ENCODE measurements at places on chromosomes 13 and 19.

- no peak for DNase-seq
Observed at GRCh38 chr13:33723365-33723764, 94.6 kb upstream of the RFC3 start.

GRCh38 chr13:38661010-38661675, 25.7 kb upstream of the FREM2 start:
- DNase-seq = no peak

- no peak for DNase-seq
Observed at GRCh38 chr13:87684850-87685742, 13.9 kb downstream of the SLITRK5 start.

- no peak for DNase-seq
Observed at GRCh38 chr13:24663586-24663985, 16.6 kb upstream of the ATP12A start.

DNA sequence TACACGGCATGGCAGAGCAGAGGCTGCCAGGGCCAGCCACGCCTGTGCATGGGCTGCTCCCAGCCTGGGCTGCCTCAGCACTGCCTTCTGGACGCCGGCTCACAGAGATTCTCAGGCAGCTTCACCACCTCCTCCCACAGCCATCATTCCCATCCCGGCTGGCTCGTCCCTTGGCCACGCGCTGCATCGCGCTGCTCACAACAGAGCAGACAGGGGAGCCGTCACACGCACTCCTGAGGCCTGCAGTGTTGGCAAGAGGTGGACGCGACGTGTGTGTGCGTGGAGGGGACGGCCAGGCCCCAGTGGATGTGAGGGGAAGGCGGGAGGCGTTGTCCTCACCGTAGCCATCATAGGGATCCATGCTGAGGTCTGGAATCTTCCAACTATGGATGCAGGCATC, 7.6 kb upstream of the PRKD2 start:
- no peak for DNase-seq

DNA sequence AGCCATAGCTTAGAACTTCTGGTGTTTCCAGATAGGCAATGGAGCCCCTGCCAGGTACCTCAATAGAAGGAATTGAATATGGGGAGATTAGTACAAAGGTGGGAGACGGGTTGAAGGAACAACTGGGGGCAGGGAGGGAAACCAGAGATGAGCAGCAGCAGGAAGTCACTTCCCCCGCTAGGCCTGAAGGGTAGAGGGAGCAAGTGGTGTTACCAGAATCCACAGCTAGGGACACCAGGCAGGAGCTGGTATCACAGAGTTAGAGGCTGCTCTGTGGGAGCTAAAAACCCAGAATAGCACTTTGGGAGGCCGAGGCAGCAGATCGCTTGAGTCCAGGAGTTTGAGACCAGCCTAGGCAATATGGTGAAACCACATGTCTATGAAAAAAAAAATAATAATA, 15.3 kb upstream of the HNRNPUL1 start:
- no peak for DNase-seq

DNA sequence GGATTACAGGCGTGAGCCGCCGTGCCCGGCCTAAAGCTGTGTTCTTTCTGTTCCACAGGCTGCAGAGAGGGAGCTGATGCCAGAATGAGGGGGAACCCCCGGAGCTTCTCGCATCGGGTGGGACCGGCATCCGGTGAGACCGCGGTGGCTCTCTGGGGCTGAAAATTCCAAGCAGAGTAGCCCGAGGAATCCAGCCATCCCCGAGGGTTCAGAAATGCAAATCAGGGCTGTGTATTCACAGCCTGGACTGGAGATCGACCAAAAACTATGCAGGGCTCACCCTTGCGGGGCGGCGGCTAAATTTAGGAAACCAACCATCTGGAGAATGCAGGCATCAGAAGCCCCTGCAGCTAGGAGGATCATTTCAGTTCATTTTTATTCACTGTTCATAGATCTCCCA, 99.2 kb downstream of the GNG7 start:
- no peak for DNase-seq

DNA sequence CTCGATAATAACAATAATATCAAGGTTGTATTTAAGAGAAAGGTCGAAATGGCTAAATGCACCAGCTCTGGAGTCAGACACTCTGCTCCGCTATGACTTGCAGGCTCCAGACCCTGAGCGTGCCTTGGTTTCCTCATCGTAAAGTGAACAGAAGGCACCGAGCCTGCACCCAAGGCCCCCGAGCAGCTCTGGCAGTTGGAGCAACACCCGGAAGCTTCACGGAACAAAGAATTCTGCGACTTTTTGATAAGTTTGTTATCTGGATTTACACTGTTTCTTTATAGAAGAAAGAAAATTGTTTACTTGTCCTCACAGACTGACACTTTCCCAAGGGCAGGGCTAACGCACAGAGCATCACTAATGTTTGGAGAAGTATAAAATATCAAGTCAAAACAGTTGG, 4.4 kb downstream of the GRTP1 start:
- DNase-seq = no peak

DNA sequence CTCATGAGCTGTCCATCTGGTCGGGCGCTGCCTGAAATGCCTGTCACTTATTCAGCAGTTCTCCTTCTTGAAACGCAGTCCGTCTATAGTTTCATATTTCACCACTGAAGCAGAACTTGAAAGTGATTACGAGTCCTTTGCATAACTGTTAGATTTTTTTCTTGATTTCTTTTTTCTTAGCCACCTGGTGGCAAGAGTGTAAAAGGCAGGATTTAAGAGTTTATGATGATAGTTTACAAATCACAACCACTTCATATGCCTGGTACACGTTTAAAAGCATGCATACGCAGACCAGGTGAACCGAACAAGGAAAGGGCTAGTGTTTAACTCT, 45.8 kb downstream of the GGACT start:
- DNase-seq = peak; percentile 34

DNA sequence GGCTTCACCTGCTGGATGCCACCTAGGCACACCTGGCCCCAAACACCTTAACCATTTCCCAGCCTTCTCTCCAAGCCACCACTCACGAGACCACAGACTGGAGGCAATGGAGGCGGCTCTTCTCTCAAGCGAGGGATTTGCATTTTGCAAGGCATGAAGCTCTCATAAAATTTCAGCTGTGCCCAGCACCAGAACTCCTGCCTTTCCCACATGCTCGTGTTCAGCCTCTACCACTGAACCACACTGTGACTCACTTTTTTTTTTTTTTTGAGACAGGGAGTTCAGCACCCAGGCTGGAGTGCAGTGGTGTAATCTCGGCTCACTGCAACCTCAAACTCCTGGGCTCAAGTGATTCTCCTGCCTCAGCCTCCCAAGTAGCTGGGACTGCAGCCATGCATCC, 10.6 kb downstream of the NANOS3 start:
- no peak for DNase-seq

GRCh38 chr13:42109957-42110356, 61.5 kb downstream of the DGKH start:
- no peak for DNase-seq

GRCh38 chr13:109733550-109733949, 52.8 kb downstream of the IRS2 start:
- DNase-seq = no peak

DNA sequence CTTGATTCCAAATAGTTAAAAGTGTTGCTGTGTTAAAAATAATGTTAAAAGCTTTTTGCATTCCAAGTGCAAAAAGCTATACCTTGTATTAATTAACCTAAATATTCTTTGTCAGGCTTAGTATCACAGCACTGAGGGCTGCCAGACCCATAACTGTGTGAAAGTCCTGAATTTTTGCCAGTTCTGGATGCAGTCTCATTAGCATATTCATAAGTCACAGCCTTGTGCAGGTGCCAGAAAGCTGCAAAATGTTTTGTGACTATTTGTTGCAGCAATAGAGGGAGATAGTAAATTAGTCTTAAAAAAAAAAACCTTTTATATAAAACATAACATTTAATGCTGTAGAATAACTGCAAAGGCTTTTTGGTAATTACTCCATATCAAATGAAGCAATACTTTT, 56.6 kb downstream of the SLITRK1 start:
- no peak for DNase-seq

DNA sequence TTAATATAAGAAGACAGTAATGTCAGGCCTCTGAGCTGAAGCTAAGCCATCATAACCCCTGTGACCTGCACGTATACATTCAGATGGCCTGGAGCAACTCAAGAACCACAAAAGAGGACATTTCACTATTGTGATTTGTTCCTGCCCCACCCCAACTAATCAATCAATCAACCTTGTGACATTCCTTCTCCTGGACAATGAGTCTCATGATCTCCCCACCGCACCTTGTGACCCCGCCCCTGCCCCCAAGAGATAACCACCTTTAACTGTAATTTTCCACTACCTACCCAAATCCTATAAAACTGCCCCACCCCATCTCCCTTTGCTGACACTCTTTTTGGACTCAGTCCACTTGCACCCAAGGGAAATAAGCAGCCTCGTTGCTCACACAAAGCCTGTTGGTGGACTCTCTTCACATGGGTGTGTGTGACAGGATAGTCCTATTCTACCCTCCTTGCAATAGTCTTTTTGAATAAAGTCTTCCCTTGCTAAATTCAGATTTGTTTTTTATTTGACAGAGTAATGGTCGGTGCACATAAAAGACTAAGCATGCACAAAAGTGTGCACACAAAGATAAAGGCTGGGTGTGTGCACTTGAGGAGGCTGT, 14.0 kb downstream of the CD70 start:
- no peak for DNase-seq

- no peak for DNase-seq
Observed at GRCh38 chr13:41720839-41721561, 239.9 kb downstream of the VWA8 start.

- DNase-seq = no peak
Observed at GRCh38 chr13:23146006-23146405, 34.8 kb upstream of the SGCG start.

- DNase-seq = no peak
Observed at GRCh38 chr19:6138066-6138465, 2.6 kb downstream of the ACSBG2 start.

GRCh38 chr19:1214299-1214861, 8.8 kb downstream of the STK11 start:
- DNase-seq = no peak

DNA sequence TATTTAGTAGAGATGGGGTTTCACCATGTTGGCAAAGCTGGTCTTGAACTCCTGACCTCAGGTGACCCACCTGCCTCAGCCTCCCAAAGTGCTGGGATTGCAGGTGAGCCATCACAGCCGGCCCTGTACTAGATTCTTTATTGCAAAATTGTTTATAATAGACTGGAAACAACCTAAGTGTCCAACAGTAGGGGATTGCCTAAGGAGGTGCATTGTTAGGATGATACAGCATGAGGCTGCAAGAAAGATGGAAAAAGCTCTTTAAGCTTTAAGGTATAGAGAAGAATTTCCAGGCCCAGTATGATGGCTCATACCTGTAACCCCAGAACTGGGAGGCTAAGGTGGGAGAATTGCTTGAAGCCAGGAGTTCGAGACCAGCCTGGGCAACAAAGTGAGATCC, 8.2 kb downstream of the BCAT2 start:
- no peak for DNase-seq

DNA sequence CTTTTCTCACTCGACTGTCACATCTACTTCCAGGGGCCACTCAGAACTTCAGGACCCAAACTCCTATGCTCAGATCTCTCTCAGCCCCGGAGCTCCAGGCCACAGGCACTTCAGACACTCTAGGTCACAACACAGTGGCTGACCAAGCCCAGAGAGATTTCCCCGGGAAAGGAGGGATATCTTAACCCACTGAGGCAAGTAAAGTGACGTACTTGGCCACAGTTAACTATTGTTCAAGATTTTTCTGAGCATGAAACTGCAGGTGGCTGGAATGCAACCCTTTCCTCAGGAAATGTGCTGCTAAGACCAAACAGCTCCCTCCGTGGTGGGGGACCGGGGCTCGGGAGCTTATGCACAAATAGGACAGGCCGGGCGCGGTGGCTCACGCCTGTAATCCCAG, 23.9 kb downstream of the OPA3 start:
- DNase-seq = no peak

GRCh38 chr19:5138606-5139582, 170.0 kb downstream of the KDM4B start:
- peak; percentile 94 for DNase-seq

DNA sequence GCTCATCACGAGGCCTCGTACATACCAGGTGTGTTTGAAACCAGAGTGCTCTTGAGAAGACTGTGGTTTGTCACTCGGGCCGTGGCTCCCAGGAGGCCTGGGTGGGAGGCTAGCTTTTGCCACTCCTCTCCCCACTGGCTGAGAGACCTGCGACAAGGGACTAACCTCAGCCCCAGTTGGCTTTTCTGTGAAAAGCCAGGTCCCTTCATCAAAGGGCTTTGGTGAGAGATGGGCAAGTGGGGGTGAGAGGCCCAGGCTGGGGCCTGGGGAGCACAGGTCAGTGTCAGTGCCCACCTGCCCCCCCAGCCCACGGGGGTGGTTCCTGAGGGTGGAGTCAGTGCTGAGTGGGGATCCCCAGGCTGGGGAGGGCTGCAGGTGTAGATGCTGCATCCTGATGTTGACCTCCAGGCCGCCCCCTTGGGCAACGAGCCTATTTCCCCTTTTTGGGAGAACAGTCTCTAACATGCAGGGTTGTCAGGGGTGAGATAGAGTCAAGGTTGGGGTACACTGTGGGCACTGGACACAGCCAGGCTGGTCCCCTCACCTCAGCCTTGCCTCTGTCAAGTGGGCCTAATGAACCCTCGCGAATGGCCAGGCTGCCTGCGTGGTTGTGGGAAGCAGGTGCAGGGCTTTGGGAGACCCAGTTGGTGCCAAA, 661 bp downstream of the KCNJ14 start:
- DNase-seq = no peak

GRCh38 chr19:55304980-55305379, 20.2 kb downstream of the TMEM150B start:
- DNase-seq = no peak

DNA sequence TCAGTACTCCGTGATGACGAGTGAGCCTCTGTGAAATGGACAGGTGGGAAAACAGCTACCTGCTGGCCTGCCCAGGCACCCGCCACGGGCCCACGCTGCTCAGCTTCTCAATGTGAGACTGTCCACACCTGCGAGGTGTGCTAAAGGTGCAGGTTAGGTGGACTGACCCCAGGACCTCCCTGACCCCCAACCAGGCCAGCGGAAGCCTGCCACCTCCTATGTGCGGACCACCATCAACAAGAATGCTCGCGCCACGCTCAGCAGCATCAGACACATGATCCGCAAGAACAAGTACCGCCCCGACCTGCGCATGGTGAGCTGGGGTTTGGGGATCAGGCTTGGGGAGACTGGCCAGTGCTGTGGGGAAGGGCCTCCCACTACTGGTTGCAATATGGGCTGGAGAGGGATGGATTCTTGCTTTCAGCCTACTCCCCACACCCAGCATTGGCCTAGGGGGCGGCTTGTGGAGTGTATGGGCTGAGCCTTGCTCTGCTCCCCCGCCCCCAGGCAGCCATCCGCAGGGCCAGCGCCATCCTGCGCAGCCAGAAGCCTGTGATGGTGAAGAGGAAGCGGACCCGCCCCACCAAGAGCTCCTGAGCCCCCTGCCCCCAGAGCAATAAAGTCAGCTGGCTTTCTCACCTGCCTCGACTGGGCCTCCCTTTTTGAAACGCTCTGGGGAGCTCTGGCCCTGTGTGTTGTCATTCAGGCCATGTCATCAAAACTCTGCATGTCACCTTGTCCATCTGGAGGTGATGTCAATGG, 2.2 kb downstream of the RPL28 start:
- no peak for DNase-seq

- DNase-seq = no peak
Observed at GRCh38 chr19:40791349-40791748, 7.6 kb upstream of the EGLN2 start.

Data from GM19239 (cell line).